ENCODE measurements at places on chromosomes 3 and 15. TPM values are rescaled to one million over a fixed set of nuclear protein-coding genes. Genes with fewer than 3 reads are reported as not detected.

DNA sequence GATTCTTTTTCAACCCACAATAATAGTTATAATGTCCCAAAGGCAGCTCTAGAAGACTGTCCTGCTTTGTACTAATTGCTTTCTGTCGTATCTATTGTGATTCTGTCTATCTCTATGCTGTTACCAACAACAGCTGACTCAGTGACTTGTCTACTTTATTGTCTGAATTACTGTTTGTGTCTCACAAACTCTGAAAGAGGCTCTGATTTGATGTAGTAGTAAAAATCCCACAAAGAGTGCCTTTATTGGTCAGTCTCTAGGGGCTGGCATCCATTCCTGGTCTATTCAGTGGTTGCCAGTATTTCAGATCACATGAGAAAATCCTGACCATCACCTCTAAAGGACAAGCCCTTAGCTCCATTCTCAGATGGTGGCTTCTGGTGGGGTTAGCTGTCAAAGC, 254.2 kb downstream of the NSUN3 start:
- no peak for DNase-seq

GRCh38 chr3:113258361-113258760, 47.0 kb downstream of the BOC start:
- no peak for DNase-seq

DNA sequence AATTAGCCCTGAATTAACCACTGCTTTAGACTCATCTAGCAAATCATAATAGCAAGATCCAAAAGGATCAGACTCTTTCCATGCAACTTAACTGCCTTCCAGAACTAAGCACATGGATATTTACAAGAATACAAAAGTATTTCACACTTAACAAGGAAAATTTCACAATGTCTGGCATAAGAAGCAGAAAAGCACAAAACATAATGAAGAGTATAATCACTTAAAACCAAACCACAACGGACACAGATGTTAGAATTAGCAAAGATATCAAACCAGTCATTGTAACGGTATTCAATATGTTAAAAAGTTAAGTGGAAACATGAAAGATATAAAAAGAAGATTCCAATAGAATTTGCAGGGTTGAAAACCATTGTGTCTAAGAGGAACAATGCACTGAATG, 51.5 kb upstream of the COL6A6 start:
- no peak for DNase-seq

GRCh38 chr15:63983061-63983711, 63.1 kb downstream of the DAPK2 start:
- DNase-seq: no peak

GRCh38 chr15:75397494-75397893, 29.1 kb upstream of the MAN2C1 start:
- DNase-seq: no peak

DNA sequence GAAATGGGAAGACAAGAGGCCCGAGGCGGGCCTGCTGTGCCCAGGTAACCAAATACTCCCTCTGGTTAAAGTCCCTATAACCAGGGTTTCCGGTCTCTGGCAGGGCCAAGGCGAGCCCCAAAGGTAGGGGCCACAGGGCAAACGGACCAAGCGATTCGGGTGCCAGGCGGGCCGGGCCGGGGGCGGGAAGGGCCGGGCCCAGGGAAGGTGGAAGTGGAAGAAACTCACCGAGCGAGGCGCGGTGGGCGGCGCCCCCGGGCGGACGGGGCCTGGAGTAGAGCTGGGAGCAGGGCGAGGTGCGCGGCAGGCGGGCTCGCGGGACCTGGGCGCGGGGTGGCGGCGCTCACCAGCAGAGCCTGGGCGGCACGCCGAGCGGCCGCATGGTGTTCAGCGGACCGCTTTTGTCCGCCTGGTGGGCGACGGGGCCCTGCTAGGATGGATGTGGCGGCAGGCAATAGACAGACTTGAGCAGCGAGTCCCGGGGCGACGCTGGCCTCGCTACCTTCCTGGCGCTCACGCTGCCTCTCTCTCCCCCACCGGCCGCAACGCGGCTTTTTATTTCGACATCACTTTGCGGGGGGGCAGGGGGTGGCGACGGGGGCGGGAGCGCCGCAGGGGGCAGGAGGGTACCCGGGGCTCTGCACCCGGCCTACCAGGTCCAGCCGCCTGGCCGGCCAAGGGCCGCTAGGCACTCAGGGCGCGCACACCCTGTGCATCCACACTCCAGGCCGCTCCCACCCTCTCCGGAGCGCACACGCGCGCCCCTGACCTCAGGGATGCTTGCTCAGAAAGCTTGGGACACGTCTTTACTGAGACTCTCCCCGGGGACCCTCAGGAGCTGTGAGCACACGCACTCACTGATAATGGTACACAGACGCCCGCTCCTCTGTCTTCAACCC, at the start of gene GATA2:
Gene GATA2, minus strand, starts transcription at position 531 of the 899 bp plus-strand sequence. CDS start 6,170 bp downstream, outside the sequence.
- no peak for DNase-seq

DNA sequence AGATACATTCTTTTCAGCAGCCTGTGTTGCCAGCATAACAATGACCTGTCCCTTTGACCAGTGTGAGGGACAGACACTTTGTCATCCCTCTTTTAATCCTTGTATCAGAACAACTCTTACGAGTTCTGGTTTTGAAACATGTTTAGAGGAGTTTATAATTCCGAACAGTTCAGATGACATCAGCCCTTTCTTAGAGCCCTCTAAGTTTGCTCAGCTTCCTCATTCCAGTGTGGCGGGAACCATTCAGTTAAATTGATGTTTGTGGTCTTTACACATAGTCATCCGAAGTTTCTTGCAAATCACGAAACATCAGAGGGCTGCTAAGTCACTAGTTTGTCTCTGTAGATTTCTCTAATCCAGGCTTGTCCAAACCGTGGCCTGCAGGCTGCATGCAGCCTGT, 102.5 kb downstream of the AKAP13 start:
- peak; percentile 85 for DNase-seq

- no peak for DNase-seq
These were observed 272.3 kb upstream of the ARRDC4 start for GRCh38 chr15:97688177-97688576.

GRCh38 chr15:52069559-52069958, 43.0 kb downstream of the BCL2L10 start:
- DNase-seq: no peak

DNA sequence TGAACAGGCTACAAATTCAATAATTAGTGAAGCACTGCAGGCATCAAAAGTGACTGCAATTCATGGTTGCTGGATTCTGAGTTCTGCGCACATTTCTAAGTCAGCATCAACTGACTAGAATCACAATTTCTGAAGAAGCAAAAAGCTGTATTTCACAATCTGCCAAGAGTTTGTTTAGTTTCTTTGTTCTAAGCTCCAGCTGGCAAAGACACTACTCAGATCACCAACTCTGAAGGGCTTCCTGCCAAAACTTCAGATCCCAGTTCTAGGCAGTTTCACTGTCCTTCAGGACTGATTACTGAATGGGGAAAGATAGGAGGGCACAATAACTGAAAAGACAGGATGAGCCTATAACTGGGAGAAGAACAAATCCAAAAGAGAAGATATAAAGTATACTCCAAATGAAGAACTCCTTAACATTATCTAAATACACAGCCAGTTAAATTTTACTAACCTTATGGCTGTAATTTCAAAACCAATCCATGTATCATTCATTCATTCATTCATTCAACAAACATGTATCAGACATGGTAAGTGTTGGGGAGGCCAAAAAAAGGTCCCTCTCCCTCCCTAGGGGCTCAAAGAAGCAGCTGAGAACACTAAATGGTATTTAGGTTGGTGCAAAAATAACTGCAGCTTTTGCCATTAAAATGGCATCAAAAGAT, 17.1 kb downstream of the TJP1 start:
- DNase-seq: peak; percentile 94

DNA sequence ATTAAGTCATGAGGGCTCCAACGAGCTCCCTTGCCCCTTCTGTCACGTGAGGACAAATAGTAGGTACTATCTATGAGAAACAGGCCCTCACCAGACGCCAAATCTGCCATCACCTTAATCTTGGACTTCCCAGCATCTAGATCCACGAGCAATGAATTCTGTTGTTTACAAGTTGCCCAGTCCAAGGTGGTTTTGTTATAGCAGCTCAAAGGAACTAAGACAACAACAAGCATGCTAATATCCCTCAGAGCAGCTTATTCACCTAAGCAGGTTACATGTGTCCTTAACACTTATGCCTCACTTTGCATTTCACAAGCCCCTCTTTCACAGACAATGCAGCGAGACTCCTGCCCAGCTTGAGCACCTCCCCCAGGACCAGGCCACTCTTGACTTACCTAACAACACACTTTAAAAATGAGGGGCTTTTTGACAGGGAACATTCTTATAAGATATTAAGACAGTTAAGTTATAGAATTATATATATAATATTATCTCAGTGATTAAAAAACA, 219.5 kb downstream of the PLCH1 start:
- DNase-seq: no peak

DNA sequence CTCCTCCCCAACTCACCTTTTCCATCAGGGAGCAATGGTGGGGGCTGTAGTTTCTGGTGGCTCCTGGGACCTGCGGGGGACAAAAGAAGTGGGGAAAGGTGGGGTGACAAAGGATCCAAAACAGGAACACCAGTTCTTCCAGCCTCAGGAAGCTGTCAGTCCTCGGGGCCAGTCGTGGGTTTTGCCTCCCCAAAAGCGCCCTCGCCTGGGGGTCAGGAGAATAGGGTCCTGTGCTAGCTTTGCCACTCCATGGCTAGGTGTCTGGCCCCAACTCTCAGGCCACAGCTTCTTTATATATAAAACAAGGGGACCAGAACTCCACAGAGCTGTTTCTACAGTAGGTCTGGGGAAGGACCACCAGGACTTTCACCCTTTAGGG, 4.0 kb downstream of the CCDC9B start:
- DNase-seq: no peak

The CLDN16 gene
- polyA plus RNA-seq: 0.08 TPM

The OGG1 gene
- polyA plus RNA-seq: 20.1 TPM

The TAGLN3 gene
- polyA plus RNA-seq: 1.2 TPM

The SHF gene
- polyA plus RNA-seq: 0.82 TPM

The SQOR gene
- 81.5 TPM for polyA plus RNA-seq

The MESP2 gene
- 0.24 TPM for polyA plus RNA-seq

The RGMA gene
- 0.76 TPM for polyA plus RNA-seq

The ADGRG7 gene
- polyA plus RNA-seq: not detected

All from fibroblast of lung (primary cell).